ENCODE measurements at places on chromosomes 16 and 17.

DNA sequence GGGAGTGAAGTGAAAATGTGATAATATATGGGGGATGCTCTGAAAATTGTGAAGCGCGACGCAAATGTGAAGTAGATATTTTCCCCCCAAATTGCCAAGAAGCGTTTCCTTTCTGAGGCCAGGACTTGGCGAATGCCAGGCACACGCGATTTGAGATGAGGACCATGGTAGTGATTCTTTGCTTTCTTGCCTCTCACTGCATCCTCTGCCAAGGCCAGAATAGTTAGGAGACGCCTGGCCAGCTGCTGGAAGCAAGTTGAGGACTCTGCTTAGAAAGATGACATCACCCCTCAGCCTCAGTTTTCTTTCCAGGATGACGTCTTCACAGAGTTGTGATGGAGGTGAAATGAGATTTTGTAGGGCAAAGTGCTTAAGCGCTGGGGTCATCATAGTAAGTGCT, 25.9 kb downstream of the PIPOX start:
- DNase-seq, result peak; percentile 70

DNA sequence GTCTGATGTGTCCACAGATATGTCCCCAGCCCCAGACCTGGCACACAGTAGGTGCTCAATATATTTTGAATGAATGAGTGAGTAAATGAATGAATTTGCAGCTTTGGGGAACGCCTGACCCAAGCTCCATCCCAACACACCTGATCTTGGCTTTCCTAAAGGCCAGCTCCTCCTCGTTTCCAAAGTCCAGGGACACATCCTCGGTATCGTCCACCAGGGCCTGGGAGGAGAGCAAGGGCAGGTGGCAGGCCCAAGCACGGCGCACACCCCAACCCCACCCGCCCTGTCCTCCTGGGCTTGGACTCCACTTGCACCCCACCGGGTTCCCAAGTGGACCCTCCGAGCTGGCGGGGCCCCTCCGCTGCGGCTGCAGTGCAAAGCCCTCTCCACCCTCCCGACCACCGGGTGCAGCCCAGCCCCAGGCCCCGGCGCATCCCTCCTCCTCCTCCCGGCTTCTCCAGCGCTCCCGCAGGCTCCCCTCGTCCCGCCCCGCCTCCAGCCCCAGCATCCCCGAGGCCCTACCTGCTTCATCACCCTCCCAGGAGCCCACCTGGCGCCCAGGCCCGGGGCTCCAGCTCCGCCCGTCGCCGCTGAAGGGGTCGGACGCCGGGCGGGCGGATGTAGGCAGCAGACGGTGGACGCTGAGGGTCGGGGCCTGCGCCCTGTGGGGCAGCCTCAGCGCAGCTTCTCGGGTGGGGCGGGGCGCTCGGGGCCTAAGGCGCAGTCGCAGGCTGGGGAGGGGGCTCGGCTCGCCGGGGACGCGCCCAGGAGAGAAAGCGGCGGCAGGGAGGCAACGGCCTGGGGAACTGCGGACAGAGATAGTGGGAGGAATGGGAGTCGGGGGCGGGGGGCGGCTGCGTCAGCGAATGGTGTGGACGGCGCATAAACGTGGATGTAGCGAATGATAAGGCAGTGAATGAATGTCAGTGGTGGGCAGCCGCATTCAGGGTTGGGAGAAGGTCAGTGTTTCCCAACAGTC, at the start of gene TVP23A:
Gene TVP23A, minus strand, starts transcription at position 832 of the 979 bp plus-strand sequence. Its CDS starts 301 bp downstream, at position 531.
- DNase-seq, result peak; percentile 21

DNA sequence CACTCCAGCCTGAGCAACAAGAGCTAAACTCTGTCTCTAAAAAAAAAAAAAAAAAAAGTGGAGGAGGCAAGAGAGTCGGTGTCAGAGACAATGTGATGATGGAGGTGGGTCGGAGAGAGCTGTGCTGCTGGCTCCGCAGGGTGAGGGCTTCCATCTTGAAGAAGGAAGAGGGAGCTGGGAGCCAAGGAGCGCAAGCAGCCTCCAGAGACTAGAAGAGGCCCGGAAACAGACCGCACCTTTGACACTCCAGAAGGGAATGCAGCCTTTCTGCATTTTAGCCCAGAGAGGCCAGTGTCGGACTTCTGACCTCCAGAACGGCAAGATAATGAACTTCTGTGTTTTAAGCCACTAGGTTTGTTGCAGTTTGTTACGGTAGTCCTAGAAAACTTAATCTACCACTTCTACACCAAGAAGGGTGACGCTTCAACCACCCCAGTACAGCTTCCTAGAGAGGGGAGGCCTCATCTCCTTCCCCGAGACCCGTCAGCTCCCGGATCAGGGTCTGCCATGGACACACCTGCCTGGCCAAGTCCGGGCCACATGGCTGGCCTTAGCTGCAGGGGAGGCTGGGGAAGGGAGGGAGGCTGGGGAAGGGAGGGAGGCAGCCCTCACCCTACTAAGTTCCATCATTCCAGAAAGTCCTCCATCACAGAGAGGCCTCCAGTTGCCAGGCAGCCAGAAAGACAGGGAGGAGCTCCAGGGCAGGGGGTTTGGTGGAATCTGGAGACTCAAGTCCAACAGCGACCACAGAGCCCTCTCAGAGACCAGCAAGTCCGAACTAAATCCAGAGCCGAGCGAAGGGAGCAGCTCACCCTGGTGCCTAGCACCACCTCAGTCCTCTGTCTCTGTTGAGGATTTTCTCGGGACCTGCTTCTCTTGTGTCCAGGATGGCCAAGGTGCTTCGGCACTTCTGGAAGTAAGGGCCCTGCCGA, 13.2 kb upstream of the RBFOX3 start:
- peak; percentile 15 for DNase-seq

DNA sequence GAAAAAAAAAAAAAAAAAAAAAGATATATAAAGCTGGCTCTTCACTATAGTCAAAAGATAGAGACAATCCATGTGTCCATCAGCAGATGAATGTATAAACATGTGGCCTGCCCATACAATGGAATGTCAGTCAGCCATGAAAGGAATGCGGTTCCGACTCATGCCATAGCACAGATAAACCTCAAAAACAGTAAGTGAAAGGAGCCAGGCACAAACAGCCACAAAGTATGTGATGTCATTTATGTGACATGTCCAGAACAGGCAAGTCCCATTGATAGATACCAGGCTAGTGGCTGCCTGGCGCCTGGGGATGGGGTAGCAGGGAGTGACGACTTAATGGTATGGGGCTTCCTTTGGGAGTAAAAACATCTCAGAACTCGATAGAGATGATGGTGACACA, 155.7 kb downstream of the CMIP start:
- DNase-seq, result no peak

DNA sequence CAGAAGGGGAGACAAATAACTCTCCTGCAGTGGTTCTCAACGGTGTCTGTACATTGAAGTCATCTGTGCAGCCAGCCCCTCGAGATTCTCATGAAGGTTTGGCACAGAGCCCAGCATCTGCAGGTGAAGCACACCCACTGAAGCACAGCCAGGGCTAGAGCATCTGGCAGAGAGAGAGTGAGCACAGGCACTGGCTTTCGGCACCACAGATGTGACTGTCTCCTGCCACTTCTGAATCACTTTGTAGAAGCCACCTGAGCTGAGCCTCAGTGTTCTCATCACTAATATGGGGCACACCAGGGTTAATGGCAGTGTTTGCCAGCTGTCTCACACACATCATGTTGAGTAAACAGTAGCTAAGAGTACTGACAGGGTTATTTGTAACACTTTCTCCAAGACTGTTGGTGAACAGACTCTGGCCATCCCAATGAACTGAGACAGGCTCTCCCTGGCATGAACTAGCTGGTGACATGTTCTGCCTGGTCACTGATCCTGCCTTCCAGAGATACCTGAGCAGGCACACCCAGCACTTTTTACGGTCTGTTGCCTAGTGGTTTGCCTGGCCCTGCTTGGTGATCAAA, 10.9 kb downstream of the HSPB9 start:
- DNase-seq, result no peak

DNA sequence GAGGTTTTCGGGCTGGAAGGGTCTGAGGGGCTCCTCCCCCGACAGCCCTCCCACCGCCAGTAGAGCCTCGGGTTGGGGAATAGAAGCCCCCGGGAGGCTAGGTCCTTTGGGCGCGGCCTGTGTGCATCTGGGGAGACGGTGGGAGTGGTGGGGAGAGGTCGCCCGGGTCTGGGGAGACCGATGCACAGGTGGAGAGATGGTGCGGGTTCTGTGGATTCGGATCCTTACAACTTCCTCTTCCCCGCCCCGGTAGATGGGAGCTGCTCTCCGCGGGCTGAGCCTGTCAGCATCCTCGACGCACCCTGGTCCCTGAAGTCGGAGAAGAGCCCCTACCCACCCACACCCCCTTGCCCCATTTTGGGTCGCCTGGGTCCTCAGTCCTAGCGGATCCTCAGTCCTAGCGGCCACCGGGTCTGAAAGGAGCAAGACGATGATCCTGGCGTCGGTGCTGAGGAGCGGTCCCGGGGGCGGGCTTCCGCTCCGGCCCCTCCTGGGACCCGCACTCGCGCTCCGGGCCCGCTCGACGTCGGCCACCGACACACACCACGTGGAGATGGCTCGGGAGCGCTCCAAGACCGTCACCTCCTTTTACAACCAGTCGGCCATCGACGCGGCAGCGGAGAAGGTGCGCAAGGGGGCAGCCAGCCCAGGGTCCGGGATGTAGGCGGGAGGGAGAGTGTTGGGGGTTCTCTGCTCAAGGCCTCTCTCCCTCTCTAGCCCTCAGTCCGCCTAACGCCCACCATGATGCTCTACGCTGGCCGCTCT, 790 bp downstream of the BCKDK start:
- DNase-seq, result no peak
